Motor neuron (in vitro differentiated cells): ENCODE measurements at places on chromosomes 12 and 14.

GRCh38 chr12:101002696-101003419, 207.2 kb downstream of the SLC5A8 start:
- no peak for ATAC-seq

DNA sequence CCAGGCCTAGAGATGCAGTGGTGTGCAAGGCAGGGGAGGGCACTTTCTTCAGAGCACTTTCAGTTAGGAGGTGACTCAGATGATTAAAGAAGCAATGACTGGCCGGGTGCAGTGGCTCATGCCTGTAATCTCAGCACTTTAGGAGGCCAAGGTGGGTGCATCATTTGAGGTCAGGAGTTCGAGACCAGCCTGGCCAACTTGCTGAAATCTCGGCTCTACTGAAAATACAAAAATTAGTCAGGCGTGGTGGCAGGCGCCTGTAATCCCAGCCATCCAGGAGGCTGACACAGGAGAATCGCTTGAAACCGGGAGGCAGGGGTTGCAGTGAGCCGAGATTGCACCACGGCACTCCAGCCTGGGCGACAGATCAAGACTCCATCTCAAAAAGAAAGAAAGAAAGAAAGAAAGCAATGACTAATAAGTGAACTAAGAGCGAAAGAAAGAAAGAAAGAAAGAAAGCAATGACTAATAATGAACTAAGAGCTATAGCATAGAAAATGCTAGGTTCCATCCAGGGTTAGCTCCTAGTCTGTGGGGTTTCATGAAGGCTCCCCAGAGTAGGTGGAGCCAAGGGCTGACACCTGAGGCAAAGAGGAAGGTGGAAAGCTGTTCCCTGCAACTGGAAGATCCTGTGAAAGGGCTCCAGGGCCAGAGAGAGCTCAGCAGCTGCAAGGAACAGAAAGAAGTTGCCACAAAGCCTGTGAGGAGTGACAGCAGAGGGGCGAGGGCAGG, 334.5 kb downstream of the CACNA1C start:
- peak; percentile 71 for ATAC-seq

DNA sequence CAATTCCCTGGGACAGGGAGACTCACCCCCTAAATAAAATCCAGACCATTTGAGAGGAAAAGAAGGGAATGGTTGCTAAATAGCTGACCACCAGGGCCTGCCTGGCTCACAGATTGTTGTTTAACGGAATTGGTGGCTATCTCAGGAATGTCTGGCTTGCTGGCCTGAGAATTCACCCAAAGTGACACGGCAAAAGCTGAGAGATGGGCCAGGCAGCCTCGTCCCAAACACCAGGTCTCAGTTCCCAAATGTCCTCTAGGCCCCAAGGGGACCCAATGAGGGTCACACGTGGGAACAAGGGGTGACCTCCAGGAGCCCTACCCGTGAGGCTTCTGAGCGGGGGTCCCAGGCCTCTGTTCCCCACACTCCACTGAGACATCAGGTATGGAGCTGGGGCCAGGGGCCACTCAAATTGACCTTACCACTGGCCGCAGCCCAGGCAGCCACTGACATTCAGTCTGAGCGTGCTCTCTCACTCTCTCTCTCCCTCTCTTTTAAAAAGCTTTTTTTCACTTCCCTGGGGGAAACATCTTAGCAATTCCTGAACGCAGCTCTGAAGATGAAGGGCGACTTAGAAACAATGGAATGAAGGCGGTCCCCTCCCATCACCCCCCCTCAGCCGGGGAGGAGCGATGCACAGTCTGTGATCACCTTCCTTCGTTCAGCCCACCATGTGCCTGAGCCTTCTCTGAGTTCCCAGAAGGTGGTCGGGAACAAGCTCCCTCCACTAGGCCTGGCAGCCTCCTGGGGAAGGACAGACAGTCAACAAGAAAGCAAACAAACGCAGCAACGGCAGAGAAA, 131.2 kb downstream of the SCARB1 start:
- ATAC-seq: no peak

GRCh38 chr12:15168026-15168678, 53.1 kb downstream of the RERG start:
- peak; percentile 38 for ATAC-seq

DNA sequence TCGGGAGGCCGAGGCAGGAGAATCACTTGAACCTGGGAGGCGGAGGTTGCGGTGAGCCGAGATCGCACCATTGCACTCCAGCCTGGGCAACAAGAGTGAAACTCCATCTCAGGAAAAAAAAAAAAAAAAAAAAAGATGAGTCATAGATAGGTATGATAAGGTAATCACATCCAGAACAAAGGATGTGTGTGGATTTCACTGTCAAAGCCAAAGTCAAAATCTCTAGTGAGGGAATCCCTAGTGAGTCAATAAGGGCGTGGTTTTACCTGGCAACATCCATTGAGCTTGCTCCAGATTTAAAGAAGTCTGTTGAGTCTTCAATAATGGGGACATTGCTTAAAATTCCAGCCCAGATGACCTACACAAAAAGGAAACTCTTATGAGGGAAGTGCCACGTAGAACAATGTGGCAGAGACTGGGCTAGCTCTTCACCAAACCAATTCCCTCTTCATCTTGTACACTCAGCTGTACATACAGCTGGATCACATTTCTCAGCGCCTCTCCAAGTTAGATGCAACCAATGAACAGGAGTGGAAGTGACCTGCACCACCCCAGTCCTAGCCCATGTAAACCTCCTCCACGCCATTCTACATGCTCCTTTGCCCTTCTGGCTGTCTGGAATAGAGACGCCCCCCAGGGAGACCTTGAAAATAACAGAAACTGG, 23.4 kb downstream of the ALDH1L2 start:
- no peak for ATAC-seq

DNA sequence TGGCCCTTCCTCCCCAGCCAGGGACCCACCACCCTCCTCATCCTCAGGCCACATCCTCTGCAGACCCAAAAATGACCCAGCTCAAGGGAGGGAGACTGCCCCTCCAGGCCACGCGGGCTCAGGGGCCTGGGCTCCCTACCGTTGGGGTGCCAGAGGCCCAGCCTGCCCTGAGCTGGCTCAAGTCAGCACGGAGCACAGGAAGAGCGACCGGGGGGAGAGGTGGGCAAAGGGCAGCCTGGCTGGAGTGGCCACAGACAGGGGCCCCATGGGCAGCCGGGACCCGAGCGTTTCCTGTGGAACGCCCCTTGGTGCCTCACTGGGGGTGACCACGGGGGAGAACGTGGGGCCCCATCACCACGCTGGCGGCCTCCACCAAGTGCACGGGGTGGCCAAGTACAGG, 10.7 kb downstream of the JAG2 start:
- ATAC-seq: no peak

- no peak for ATAC-seq
These were observed 14.3 kb upstream of the KRT73 start for GRCh38 chr12:52632656-52633055.

- peak; percentile 2 for ATAC-seq
These were observed 14.6 kb upstream of the NUDT14 start for GRCh38 chr14:105195522-105196264.

GRCh38 chr12:113837528-113838296, 128.4 kb downstream of the RBM19 start:
- ATAC-seq: no peak

DNA sequence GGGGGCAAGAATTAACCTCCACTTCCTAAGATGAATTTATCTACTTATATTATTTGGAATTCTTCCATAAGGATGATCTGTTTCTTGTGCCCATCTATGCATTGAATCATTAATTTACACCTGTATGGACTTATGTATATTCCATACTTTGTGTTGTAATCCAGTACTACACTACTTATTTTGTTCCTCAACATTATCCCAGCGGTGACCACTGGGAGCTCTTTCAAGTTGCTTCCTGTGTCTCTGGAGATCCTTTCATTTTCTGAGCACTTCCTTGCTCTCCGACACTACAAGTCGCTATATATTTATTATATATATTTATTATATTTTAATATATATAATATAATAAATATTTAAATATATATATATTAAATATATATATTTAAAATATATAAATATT, 54.9 kb upstream of the SCN8A start:
- no peak for ATAC-seq

DNA sequence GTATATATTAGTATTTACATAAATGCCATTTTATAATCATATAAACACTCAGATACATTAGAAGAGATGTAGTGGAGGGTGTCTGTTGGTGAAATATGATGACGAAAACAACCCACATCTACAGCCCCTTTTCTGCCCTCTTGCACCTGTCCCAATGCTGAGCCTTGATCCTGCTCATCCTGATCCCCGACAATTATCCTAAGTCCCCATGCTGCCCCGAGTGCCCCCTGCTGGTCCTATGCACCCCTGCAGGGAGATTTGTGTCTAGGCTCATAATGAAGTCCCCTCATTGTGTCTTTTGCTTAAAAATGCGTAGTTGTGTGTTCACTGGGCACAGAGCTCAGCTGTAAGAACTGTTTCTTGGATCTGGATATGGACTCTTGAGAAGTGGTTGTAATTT, 554.5 kb downstream of the TMEM121 start:
- ATAC-seq: no peak

DNA sequence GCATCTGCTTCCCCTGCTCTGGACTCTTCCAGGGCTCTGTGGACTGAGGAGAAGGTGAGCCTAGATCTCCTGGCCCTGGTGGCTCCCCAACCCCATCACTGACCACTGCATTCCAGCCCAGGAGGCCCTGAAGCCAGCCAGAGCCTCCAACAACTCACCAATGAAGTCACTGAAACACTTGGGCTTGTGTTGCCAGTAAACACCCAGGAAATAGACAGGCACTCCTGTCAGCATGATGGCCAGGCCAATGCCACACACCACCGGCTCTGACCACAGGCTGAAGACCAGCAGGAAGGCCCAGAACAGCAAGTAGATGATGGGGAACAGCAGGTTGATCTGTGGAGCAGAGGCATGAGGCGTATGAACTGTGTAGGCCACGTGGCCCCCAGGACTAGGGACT, 8.8 kb upstream of the CEBPE start:
- ATAC-seq: no peak
